Cerebellar nuclear complex (tissue), 1 donor: ENCODE measurements at places on chromosomes 5 and 9.

DNA sequence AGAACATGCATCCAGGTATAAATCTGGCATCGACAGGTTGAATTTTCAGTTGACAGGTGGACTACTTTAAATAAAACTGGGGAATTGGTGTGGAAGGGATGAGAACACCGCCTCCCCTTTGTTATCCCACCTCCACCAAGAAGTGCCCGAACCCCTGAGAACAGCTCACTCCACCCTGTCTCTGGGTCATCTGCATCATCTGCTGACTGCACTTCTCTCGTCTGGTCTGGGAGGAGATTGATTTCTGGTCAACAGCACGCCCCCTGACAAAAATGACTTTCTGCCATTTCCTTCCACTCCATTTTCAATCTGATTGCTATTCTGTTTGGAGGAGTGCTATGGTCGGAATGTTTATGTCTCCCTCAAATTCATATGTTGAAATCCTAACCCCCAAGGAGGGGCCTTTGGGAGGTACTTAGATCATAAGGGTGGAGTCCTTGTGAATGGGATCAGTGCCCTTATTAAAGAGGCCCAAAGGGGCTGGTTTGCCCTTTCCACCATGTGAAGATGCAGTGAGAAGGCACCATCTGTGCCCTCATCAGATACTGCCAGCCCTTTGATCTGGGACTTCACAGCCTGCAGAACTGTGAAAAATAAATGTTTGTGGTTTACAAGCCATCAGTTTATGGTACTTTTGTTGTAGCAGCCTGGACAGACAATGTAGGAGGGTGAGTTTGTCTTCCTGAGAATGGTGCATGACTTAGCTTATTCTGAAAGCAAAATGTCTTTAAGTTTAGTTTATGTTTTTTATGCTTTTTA lies 145.7 kb downstream of the EGFLAM start:
- no peak for DNase-seq

DNA sequence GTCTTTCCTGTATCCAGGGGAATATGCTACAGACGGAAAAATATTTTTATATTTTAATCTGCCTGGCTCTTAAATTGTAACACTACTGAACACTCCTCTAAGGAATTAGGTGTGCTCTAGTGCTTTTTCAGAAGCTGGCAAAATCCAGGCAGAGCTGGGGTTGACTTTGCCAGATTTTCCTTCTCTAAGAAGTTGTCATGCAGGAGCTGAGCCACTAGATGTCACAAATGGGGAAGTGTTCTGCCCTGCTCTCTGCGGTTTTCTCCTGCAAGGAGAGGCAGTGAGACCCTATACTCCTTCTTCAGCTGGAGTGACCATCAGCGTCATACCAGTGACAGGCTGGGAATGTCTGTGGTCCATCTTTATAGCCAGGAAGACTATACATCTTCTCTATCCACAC lies 112.5 kb downstream of the HAPLN1 start:
- DNase-seq: no peak

DNA sequence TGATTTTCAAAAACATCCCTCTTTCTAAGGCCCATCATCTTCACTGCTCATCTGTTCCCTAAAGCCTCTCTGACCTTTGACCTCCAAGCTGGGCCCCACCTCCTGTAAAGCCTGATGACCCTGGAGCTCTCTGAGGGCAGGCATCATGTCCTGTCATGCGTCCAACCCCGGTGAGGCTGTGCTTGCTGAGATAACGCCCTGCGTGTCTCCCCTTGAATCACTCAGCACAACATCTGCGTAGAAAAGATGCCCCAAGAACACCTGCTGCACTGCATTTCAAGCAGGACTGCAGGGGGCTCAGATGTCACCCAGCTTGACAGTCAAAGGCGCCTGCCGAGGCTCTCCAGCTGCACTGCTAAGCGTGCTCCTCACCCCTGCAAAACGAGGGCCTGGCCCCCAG lies 78.0 kb downstream of the OTULIN start:
- DNase-seq: no peak

DNA sequence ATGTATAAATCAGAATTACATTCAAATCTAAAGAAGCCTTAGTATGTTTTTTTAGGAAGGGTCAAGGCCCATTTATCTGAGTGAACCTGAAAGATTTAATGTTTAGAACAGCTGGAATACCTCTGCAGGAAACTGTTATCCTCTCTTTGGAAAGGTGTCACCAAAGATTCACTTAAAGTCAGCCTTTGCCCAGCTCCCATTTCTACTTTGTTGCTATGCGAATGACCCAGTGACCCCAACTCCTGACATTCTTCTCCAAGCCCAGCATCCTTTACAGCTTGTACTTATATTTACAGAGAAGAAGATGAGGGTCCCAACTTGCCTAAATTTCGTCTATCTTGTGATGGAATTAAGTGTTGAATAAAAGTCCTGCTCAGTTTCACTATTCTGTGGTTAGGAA lies 1198.6 kb downstream of the CDH12 start:
- no peak for DNase-seq

DNA sequence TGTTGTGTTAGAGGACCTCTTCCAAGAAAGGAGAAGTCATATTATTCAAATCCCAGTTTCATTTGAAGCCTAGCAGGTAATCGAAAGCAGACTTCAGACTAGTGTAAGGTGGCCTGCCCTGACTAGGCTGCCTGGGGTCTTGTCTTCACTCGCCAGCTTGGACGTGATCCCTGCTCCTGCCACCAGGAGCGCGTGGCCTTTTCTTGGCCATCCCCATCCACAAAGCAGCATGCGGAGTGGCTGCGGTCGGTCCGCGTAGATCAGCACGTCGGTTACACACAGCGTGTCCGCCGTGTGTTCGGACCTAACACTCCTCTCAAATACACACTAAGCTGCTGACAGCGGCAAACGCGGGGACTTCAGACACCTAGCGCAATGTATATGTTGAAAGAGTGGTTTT lies 37.3 kb downstream of the CFAP77 start:
- no peak for DNase-seq

GRCh38 chr9:21174671-21175070 lies 8.2 kb upstream of the IFNA21 start:
- DNase-seq: no peak

GRCh38 chr5:90488791-90489190 lies 14.1 kb downstream of the POLR3G start:
- DNase-seq: no peak

- no peak for DNase-seq
Measured at GRCh38 chr9:131625790-131626670, 80.7 kb downstream of the PRRT1B start.
